KG1 (cell line): ENCODE measurements at places on chromosomes 5 and 9.

DNA sequence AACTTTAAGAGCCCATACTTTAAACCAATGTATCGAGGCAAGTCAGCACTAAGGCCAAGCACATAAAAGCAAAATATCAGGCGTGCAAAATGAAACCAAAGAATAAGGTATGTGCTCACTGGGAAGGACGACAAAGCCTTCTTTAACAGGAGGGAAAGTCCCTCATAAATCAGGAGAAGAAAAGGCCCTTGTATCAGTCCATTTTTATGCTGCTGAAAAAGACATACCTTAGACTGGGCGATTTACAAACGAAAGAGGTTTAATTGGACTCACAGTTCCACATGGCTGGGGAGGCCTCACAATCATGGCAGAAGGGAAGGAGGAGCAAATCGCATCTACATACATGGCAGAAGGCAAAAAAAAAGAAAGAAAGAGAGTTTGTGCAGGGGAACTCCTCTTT lies 68.9 kb downstream of the UBE2QL1 start:
- no peak for DNase-seq

DNA sequence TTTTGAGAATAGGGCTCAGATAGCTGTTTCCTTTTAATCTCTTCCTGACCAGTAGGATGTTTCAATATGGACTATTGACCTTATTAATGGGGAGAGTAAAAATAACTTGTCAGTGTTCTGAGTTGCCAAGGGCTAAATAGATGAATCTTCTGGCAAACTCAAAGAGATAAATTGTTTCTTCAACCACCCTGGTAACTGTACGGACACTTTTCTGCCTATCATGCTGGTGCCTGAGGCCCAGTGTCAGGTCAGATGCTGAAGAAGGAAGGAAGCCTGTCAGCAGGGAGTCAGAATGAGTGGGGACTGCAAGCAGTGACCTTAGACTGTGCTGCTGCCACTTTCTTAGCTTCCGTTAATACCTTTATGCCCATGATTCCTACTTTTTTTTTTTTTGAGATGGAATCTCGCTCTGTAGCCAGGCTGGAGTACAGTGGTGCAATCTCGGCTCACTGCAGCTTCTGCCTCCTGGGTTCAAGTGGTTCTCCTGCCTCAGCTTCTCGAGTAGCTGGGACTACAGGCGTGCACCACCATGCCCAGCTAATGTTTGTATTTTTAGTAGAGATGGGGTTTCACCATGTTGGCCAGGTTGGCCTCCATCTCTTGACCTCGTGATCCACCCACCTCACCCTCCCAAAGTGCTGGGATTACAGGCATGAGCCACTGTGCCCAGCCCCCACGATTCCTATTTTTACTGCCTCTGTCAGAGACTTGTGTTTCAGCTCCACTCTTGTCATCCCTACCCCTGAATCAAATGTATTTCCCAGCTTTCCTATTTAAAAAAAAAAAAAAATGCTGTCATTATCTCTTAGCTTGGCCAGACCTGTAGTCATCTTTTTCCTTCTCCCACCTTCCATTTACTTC lies 33.7 kb downstream of the TGFBR1 start:
- no peak for DNase-seq

GRCh38 chr9:117783828-117784227 lies 79.6 kb downstream of the TLR4 start:
- DNase-seq, result no peak

DNA sequence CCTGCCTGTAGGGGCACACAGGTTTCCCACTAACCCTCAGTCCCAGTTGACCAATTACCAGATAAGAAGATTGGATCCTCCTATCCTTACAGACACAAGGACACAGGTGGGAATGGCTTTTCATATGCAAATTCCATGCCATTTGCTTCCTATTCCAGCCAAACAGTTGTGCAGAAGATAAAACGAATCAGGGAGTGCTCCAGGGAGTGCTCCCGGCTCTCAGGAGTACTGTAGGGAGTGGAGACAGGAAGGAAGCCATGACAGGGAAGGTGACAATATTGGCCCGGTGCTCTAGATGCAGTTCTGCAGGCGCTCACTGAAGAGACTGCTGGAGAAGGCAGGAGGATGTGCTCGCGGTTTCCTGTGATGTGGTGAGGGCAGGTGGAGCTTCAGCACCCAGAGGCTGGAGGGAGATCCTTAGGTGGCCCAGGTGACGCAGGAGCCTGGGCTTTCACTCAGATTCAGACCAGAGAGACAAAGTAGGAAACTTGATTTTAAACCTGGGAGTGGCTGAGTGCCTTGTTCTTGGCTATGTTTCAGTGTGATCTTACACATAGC lies 260.0 kb downstream of the AUH start:
- DNase-seq, result no peak

- no peak for DNase-seq
These were observed 7.3 kb downstream of the CRHBP start for GRCh38 chr5:76960004-76960625.

DNA sequence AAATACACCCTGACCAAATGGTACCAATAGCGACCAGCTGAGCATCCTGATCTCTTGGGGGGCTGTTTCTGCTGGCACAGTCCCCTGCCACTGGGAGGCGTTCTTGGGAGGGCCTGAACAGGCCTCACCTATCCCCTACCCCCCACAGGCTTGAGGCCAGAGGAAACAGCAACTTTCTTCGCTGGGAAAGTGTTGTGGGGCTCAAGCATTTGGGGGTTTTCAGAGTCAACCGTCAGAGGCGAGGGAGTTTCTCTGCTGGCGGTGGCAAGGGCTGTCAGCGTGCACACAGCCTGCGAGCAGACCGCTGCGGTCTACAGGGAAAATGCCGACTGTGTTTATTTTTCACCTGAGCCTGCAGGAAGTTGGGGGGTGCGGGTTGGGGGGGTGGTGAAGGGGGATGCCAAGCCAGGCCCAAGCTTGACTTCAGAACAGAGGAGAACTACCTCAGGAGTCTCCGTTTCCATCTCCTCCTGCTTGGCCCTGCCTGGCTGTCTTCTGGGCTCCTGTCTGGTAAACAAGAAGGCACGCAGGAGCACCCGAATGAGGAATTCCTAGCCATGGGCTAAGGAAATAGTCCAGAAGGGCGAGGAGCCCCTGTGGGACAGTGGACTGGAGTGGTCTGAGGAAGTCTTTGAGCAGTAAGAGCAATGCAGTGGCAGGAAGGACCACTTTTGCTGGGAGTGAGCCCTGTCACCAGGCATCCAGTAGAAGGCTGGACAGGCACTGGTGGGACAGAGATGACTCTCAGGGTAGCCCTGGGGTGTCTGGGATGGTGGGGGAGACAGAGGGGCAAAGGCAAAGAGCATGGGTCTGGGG lies 18.1 kb downstream of the TCF7 start:
- no peak for DNase-seq

- no peak for DNase-seq
These were observed 8.5 kb downstream of the PTGS1 start for GRCh38 chr9:122379340-122379739.

DNA sequence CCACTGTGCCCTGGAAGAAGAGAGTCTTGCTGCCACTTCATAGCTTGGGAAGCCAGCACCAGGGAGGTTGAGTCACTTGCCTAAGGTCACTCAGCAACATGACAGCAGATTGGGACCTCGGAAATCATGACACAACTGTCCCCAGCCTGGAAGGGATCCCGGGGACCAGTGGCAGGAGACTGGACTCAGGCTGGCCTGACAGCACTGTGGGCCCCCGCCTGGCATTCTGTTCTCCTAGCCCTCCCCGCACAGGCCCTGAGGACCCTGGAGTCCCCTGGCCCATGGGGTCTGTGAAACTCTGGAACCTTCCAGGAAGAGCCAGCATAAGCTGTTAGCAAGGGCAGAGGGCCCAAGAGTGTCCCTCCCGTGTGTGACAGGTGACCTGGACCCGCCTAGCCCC lies 64.9 kb downstream of the COL5A1 start:
- no peak for DNase-seq

- DNase-seq, result no peak
These were observed 6.5 kb downstream of the SNX18 start for GRCh38 chr5:54524082-54524481.

DNA sequence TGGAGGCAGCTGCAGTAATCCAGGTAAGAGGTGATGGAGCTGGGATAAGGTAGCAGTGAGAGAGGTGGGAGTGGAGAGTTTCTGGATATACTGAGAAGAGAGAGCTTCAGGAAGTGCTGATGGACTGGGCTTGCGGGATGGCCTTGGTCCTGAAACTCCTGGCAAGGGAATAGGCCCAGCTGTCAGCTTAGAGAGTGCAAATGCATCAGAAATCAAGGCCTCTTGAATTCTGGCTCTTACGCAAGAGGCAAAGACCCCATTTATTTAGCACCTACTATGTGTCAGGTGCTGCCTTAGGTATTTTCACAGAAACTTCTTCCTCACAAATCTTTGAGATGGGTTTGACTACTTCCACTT lies 227.2 kb upstream of the MAP3K1 start:
- no peak for DNase-seq

DNA sequence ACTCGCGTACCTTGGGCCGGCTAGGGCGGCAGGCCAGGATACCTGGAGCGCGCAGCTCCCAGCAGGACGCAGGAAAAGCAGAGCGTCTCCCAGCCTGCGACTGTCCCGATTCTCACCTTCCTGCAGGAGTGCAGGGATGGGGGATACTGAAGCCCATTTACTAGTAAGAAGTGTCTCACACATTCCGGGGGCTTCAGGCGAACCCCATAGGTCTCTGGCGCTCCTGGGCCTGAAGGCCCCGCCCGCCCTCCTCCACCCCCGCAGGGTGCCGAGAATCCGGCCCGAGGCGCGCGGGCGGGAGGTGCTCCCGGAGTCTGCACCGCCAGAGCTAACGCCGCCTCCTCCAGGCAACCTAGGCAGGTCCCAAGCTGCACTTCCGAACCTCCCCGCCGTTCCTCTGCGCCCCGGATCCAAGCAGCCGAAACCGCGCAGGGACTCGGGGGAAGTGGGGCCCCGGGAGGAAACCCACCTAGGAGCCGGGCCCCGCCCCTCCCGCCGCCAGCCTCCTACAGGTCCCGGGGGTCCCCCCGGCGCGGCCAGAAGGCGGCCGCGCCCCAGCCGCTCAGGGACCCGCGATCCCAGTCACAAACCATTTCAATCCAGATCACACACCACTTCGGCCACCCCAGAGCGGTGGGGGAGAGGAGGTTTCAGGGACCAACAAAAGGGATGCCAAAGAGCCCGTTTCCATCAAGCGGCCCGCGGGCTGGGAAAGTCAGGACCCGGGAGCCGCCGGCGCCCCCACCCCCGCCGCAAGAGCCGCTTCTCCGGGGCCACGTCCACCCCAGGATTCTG lies 1.2 kb downstream of the ROR2 start:
- no peak for DNase-seq

DNA sequence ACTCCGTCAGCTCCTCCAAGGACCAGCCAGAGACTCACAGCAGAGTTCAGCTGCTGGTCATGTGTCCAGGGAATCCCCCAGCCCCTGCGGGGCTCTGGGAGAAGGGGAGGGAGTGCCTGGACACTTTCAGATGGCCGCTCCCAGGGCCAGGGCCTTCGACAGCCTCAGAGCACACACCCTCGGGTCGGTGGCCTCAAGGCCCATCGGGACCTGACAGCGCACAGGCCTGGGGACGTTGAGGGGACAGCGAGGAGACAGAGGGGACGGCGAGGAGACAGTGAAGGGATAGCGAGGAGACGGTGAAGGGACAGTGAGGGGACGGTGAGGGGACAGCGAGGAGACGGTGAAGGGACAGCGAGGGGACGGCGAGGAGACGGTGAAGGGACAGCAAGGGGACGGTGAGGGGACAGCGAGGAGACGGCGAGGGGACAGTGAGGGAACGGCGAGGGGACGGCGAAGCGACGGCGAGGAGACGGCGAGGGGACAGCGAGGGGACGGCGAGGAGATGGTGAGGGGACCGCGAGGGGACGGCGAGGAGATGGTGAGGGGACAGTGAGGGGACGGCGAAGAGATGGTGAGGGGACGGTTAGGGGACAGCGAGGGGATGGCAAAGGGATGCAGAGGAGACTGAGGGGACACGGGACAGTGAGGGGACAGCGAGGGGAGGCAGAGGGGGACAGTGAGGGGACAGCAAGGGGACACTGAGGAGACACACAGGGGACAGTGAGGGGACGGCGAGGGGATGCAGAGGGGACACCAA lies 47.3 kb downstream of the SLC12A7 start:
- DNase-seq, result no peak

DNA sequence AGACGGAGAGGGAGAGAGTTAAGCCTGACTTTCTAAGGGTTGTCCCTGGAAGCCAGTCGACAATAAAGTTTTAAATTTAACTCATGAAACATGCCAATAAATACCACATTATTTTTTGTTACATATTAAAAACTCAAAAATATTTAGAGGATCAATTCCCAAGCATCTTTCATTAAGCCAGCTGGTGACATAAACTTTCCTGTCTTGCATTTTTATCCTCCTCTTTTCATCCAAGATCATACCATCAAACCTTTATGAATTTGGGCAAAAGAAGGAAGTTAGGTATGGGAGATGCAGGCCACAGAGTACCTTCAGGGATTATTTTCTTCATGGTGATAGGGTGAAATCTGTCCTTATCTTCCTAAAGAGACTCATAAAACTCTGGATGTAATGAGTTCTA lies 178.3 kb upstream of the FBXL17 start:
- DNase-seq, result no peak

- no peak for DNase-seq
These were observed 200.9 kb upstream of the ADAMTS16 start for GRCh38 chr5:4939042-4939781.
